Spinal cord (tissue), 10 donors: ENCODE measurements at places on chromosomes 3 and 15.
A peak's percentile ranks its signal among the peaks of the same experiment; 100 is the strongest.

GRCh38 chr3:72891053-72891855 is 3.4 kb downstream of the GXYLT2 start:
- no peak overlapping the region for H3K4me3 ChIP-seq
- H3K4me1 ChIP-seq = peaks cover 4% of the 10 kb centered on the region
- H3K27me3 ChIP-seq = peaks cover 4% of the 10 kb centered on the region
- H3K27ac ChIP-seq = peak overlapping the region; percentile 75

- H3K27me3 ChIP-seq = no peaks in the 10 kb centered on the region
- H3K36me3 ChIP-seq = peaks cover 28% of the 10 kb centered on the region
- H3K4me1 ChIP-seq = peaks cover 50% of the 10 kb centered on the region
These were observed 29.4 kb upstream of the SEMA3F start for GRCh38 chr3:50125541-50126286.

- DNase-seq = no peak
- no peaks in the 10 kb centered on the region for H3K27me3 ChIP-seq
- no peaks in the 10 kb centered on the region for H3K36me3 ChIP-seq
- H3K4me3 ChIP-seq = no peak overlapping the region
- no peak overlapping the region for H3K27ac ChIP-seq
These were observed 32.1 kb upstream of the ST3GAL6 start for GRCh38 chr3:98730886-98731537.

GRCh38 chr3:71944482-71945065 is 159.6 kb upstream of the PROK2 start:
- no peaks in the 10 kb centered on the region for H3K27me3 ChIP-seq
- H3K4me1 ChIP-seq = no peaks in the 10 kb centered on the region
- H3K36me3 ChIP-seq = no peaks in the 10 kb centered on the region
- no peak overlapping the region for H3K27ac ChIP-seq

- no peaks in the 10 kb centered on the region for H3K27me3 ChIP-seq
- peak; percentile 69 for DNase-seq
- H3K27ac ChIP-seq = no peak overlapping the region
- no peak overlapping the region for H3K4me3 ChIP-seq
- H3K36me3 ChIP-seq = no peaks in the 10 kb centered on the region
These were observed 714.8 kb downstream of the FHIT start for GRCh38 chr3:60536420-60536819.

DNA sequence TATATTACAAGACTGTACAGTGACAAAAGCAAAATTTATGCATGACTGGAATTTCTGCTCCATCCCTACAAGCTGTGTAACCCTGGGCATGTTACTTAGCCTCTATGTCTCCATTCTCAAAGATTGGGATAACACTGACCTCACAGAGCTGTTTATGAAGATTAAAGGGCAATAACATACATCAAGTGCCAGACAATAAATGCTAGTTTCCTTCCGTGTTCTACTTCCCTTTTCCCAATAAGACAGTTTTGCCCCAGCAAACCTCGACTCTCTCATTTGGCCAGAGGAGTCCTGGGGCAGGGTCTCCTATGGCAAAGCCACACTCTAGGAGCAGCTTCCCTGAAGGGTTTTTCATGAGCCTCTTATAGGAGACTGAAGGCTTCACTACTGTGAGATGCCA is 7.5 kb downstream of the HEXA start:
- no peaks in the 10 kb centered on the region for H3K27me3 ChIP-seq
- peaks cover 11% of the 10 kb centered on the region for H3K36me3 ChIP-seq
- no peak for DNase-seq
- H3K27ac ChIP-seq = no peak overlapping the region

DNA sequence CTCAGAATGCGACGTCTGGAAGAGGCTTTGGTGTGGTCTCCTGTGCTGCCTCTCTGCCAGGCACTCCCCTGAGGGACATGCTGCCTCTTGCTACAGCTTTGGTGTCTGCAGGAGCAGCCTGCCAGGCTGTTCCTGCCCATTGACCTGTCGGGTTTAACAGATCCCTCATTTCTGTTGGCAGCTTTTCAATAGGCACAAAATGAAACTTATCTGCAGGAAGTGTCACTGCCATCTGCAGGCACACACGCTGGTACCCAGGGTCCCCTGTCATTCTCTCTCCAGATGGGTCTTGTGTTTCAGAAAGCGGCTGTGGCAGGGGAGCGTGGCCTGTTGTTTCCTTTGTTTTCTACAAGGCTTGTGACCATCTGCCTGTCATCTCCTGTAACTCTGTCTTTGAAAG is 328.3 kb upstream of the CHRM5 start:
- no peak overlapping the region for H3K4me3 ChIP-seq
- peaks cover 4% of the 10 kb centered on the region for H3K4me1 ChIP-seq
- no peak overlapping the region for H3K27ac ChIP-seq
- H3K27me3 ChIP-seq = no peaks in the 10 kb centered on the region
- DNase-seq = peak; percentile 70

- H3K27ac ChIP-seq = peak within 1 kb of the TSS; percentile 80
- no peaks in the 10 kb centered on the region for H3K27me3 ChIP-seq
- H3K4me3 ChIP-seq = peak within 1 kb of the TSS; percentile 41
- H3K4me1 ChIP-seq = peaks cover 32% of the 10 kb centered on the region
These were observed at the start of gene FES for GRCh38 chr15:90883976-90884718. TSS of gene FES (plus strand) at chr15:90884504. CDS start at chr15:90885046, 542 bp downstream.

DNA sequence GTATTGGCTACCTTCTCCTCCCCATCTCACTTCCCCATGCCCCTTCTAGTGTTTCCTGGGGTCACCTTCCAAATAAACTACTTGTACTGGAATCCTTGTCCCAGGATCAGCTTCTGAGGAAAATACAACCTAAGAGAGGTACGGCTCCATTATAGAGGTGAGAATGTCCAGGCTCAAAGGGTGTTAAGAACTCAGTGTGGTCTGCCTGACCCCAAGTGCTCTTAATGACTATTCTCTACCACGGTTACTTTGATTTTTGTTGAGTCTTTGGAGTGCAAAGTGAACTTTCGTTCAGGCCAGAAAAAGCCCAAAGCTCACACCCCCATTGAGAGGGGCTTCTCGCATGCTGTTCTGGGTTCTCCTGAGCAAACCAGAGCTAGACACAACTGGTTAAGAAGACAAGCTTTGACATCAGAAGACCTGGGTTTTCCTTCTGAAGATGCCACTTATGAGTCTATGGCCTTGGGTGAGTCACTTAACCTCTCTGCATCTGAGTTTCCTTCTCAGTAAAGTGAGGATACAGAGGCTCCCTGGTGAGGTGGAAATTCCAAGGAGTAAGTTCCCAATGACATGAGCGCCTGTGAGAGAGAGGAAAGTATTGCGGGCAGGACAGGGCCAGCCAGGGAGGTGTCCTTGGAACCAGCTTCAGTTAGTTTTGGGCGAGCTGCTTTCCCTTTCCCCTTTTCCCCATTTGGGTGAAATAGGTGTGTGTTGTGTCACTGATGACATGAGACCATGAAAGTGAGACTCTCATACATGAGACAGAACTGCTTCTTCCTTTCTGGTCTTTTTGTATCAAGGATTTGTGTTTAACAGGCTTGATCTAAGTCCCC is 475.0 kb upstream of the PROK2 start:
- H3K4me1 ChIP-seq = peaks cover 40% of the 10 kb centered on the region
- no peak overlapping the region for H3K27ac ChIP-seq
- H3K4me3 ChIP-seq = no peak overlapping the region
- peaks cover 27% of the 10 kb centered on the region for H3K27me3 ChIP-seq
- H3K36me3 ChIP-seq = no peaks in the 10 kb centered on the region

- H3K4me1 ChIP-seq = peaks cover 26% of the 10 kb centered on the region
- H3K27me3 ChIP-seq = no peaks in the 10 kb centered on the region
- H3K4me3 ChIP-seq = no peak overlapping the region
- H3K27ac ChIP-seq = peak overlapping the region; percentile 58
These were observed 89.2 kb upstream of the MEF2A start for GRCh38 chr15:99476413-99477222.

DNA sequence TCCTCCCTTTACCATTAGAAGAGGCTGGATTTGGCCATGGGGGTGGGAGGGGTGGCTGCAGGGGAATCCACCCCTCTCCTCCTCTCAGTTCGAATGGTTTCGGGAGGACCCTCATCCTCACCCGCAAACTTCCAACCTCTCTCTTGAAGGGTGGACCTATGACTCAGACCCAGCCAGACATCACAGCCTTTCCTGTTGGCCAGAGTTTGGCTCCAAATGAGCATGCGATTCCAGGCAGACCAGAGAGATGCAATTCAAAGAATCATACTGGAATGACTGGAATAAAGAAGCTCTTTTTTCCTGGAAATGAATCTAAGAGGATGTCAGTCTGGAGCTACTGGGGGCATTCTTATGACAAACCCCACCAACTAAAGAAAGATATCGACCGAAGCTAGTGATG is 516.7 kb upstream of the MDFIC2 start:
- no peaks in the 10 kb centered on the region for H3K36me3 ChIP-seq
- H3K27ac ChIP-seq = no peak overlapping the region
- H3K4me1 ChIP-seq = no peaks in the 10 kb centered on the region
- H3K27me3 ChIP-seq = no peaks in the 10 kb centered on the region
- DNase-seq = no peak
- no peak overlapping the region for H3K4me3 ChIP-seq

DNA sequence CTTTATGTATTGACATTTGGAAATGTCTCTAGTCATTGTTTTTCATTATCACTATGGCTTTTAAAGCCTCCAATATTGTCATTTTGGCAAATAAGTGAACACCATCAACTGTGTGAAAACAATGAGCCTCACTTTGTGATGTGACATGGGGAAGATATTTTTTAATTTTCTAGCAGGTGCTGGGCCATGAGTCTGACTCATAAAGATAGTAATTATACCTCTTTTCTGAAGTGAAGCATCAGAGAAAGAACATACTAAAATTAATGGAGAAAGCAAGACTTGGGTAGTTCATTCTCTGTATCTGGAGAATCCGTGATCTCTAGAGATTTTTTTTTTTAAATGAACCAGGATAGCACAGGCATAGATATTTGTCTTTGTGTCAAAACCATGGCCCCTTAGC is 100.8 kb downstream of the CCNL1 start:
- H3K27me3 ChIP-seq = no peaks in the 10 kb centered on the region
- no peak for DNase-seq
- H3K4me1 ChIP-seq = peaks cover 3% of the 10 kb centered on the region
- no peak overlapping the region for H3K4me3 ChIP-seq
- H3K36me3 ChIP-seq = no peaks in the 10 kb centered on the region

DNA sequence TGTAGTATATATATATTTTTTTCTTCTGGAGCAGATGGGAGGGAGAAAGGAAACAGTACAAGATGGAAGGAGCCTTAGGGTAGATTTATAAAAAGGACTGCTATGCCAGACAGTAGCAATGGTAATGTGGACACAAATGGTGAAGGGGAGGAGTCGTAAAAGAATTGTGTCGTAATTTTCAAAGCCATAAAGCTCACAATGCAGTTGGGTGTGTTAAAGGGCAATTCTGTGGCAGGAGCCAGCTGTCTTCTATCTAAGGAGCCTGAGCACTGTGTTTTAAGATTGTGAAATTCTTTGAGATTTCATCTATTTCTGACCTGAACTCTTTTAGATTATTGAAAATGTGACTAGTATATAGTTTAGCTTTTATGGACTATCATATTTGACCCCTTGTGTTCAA is 58.9 kb downstream of the CNOT10 start:
- H3K4me3 ChIP-seq = no peak overlapping the region
- peak; percentile 33 for DNase-seq
- no peak overlapping the region for H3K27ac ChIP-seq
- peaks cover 21% of the 10 kb centered on the region for H3K36me3 ChIP-seq

- no peaks in the 10 kb centered on the region for H3K4me1 ChIP-seq
- H3K27ac ChIP-seq = no peak overlapping the region
- H3K4me3 ChIP-seq = no peak overlapping the region
- H3K27me3 ChIP-seq = no peaks in the 10 kb centered on the region
- no peaks in the 10 kb centered on the region for H3K36me3 ChIP-seq
These were observed 222.3 kb upstream of the THBS1 start for GRCh38 chr15:39358441-39359041.

DNA sequence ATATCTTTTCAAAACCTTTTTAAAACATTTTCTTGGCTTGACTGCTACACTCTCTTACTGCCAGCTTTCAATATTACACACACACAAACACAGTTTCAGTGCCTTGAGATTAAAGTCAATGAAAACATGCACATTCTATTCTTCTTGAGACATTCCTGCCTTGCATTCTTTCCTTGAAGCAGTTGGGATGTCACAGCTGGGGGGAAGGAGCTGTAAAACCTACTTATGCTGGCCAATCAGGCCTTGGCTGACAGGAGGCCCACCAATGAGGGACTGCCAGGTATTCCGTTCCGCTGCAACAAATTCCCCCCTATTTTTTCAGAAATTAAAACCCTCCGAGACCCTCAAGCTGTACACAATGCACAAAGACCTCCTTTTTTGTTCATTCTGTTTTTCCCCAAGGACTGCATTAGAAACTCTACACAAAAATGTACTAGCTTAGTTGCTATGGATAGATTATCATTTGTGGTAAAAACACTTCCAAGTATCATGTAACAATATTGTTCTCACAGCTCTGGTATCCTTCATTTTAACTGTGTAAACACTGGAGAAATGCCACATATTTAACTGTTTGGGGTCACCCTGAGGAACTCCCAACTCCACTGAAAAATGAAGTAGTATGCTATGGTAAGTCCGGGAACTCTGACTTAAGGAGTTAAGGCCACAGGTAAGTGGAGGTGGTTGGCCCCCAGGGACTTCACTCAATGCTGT is 18.5 kb downstream of the FSTL1 start:
- H3K27ac ChIP-seq = peak overlapping the region; percentile 84
- no peak for DNase-seq
- peaks cover 14% of the 10 kb centered on the region for H3K4me1 ChIP-seq

- no peak overlapping the region for H3K4me3 ChIP-seq
- H3K4me1 ChIP-seq = no peaks in the 10 kb centered on the region
- DNase-seq = no peak
- H3K27ac ChIP-seq = no peak overlapping the region
These were observed 17.3 kb upstream of the SLC28A2 start for GRCh38 chr15:45234562-45235235.

GRCh38 chr3:109702252-109702651 is 364.9 kb upstream of the DPPA4 start:
- no peaks in the 10 kb centered on the region for H3K27me3 ChIP-seq
- no peak for DNase-seq
- H3K36me3 ChIP-seq = no peaks in the 10 kb centered on the region
- no peak overlapping the region for H3K4me3 ChIP-seq

- no peak for DNase-seq
- H3K36me3 ChIP-seq = no peaks in the 10 kb centered on the region
- H3K4me3 ChIP-seq = no peak overlapping the region
- no peaks in the 10 kb centered on the region for H3K4me1 ChIP-seq
- H3K27me3 ChIP-seq = no peaks in the 10 kb centered on the region
These were observed 96.2 kb upstream of the ACP3 start for GRCh38 chr3:132220986-132221385.

DNA sequence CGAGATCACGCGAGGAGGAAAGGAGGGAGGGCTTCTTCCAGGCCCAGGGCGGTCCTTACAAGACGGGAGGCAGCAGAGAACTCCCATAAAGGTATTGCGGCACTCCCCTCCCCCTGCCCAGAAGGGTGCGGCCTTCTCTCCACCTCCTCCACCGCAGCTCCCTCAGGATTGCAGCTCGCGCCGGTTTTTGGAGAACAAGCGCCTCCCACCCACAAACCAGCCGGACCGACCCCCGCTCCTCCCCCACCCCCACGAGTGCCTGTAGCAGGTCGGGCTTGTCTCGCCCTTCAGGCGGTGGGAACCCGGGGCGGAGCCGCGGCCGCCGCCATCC is 1.1 kb upstream of the SETD5 start:
- H3K4me3 ChIP-seq = peak overlapping the region; percentile 87
- H3K36me3 ChIP-seq = peaks cover 7% of the 10 kb centered on the region
- no peaks in the 10 kb centered on the region for H3K27me3 ChIP-seq
- peak overlapping the region; percentile 99 for H3K27ac ChIP-seq
- peaks cover 8% of the 10 kb centered on the region for H3K4me1 ChIP-seq

- no peak overlapping the region for H3K27ac ChIP-seq
- H3K4me1 ChIP-seq = no peaks in the 10 kb centered on the region
- DNase-seq = no peak
- no peak overlapping the region for H3K4me3 ChIP-seq
- no peaks in the 10 kb centered on the region for H3K36me3 ChIP-seq
These were observed 983.6 kb upstream of the NR2F2 start for GRCh38 chr15:95346721-95347475.

GRCh38 chr3:32488474-32489008 is 14.1 kb downstream of the CMTM6 start:
- peaks cover 2% of the 10 kb centered on the region for H3K36me3 ChIP-seq
- no peak overlapping the region for H3K4me3 ChIP-seq
- no peaks in the 10 kb centered on the region for H3K27me3 ChIP-seq
- no peak overlapping the region for H3K27ac ChIP-seq
